ENCODE measurements at places on chromosomes 16 and 17.

- DNase-seq: no peak
These were observed 72.0 kb upstream of the KSR1 start for GRCh38 chr17:27384261-27384701.

GRCh38 chr17:38538906-38539305, 66.8 kb downstream of the SRCIN1 start:
- no peak for DNase-seq

- no peak for DNase-seq
These were observed 284.5 kb downstream of the MAF start for GRCh38 chr16:79316004-79316458.

DNA sequence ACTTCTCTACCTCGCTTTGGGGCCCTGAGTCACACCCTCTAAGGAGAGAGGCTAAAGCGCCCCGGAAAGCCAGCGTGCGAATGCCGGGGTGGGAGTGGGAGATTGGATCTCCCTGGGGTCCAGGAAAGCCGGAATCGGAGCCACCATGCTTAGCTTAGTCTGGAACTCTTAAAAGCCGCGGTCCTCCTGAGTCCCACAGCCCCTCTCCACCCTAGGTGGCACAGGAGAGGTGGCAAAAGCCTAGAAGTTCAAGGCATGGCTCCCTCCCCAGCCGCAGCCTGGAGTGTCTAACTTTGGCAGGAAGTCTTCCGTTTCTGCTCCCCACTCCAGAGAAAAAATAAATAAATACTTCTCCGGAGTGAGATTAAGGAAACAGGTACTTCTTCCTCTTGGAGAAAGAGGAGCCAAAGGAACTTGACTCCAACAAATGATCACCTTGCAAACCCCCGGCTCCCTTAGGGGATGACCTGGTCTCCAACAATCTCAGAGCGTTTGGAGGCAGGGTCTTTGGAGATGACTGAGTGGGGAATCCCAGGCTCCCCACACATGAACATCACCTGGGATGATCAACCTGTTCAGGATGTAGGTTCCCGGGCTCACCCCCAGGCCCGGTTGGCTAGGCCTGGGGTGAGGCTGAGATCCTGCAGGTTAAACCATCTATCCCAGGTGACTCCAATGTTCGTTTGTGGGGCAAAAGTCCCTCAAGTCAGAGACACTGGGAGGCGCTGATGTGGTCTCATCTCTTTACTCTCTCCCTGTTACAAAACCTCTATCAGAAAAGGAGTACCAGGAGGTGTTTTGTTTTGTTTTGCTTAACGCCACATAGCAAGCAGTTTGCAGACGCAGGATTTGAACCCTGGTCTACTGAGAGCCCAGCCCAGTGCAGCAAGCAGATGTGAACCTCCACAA, 2.9 kb downstream of the CIITA start:
- DNase-seq: no peak

DNA sequence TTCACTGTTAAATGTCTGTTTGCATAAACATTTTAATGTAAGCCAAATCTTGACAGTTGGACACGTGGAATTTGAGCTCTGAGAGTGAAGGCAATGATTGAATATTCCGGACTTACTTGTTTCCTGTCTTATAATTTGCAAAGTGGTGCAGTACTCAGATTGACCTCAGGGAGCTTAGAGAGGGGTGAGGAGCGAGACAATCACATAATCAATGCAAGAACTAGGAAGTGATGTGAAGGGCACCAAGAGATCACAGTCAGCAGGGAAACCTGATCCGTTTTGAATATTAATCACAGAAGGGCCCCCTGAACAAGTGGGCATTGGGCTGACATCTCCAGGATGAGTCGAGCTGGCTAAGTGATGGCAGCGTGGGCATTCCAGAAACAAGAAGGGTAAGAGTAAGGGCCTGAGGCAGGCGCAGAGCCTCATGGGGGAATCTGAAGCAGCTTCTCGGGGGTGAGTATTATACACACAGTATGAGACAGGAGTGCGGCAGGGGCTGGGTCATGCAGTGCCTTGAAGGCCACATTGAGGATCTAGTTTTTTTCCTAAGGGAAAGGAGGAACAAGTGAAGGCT, 26.1 kb downstream of the TEX2 start:
- no peak for DNase-seq

DNA sequence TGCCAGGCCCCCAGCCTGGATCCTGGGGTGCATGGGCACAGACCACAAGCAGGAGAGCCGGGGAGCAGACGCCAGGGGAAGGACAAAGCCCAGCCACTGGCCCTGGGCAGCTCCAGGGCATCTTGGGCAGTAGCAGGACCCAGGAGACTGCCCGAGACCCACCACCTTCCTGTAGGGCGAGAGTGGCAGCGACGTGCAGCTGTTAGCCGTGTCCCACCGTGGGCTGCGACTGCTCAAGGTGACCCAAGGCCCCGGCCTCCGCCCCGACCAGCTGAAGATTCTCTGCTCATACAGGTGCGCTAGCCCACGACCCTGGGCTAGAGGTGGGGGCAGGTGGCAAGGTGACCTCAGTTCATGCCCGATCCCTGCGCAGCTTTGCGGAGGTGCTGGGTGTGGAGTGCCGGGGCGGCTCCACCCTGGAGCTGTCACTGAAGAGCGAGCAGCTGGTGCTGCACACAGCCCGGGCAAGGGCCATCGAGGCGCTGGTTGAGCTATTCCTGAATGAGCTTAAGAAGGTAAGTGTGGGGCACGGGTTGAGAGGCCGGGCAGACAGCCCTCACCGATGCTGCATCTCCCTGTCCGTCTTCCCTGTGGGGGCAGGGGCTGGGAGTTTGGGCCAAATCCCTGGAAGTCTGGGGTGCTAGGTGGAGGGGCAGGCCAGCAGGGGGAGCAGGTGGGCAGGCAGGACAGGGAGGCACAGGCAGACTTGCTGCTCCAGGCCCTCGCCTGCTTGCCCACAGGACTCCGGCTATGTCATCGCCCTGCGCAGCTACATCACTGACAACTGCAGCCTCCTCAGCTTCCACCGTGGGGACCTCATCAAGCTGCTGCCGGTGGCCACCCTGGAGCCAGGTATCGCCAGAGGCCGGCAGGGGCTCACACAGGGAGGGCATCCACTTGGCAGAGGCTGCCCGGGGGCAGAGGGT, 13.5 kb upstream of the SMIM5 start:
- DNase-seq: no peak

DNA sequence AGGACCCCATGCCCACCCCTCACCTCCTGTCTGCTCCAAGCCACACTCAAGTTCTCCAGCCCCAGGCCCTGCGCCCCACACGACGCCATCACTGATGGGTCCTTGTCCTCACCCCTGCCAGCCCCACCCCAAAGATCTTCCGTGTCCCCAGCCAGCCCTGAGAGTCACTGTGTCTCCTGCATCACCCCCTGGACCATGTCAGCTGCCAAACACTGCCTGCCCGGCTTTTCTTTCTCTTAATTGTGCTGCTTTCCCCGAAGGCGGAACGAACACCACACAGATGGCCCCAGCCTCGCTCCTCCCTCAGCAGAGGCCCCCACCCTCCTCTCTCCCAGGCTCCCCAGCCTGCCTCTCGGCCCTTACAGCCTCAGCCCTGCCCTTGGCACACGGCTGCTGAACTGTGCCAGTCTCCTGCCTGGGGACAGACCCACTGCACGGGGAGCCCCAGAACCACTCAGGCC, 4.8 kb upstream of the GAA start:
- DNase-seq: no peak

GRCh38 chr17:14125518-14126137, 56.3 kb downstream of the COX10 start:
- DNase-seq: no peak

DNA sequence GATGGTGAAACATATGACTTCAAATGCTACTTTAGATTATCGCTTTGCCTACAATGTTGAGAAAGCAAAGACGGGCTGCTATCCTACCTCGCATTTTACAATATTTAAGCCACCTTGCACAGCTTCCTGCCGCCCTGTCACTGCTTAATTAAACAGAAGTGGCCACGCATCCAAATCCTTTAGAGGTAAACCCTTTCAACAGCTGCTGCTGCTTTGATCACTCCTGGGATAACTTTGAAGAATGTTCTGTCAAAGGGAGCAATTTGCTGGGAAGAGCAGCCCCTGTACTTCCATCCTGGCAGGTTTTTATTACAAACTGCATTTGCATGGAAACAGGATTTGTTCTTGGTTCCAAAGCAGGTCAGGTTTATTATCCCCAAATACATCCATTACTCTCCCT, 24.2 kb upstream of the SSTR2 start:
- DNase-seq: no peak

DNA sequence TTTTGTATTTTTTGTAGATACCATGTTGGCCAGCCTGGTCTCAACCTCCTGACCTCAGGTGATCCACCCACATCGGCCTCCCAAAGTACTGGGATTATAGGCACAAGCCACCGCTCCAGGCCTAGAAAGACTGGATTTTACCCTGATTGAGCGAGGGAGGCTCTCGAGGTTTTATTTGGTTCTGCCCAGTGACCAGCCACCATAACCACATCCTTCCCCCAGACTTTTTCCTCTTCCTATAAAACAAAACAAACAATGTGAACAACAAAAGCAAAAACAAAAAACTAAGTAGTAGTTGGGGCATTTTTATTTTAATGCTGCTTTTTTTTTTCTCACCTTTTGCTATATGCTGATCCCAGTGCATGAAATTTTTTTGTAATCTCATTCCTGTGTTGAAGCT, 509.6 kb downstream of the MAF start:
- no peak for DNase-seq

- no peak for DNase-seq
These were observed at the start of gene CCDC182 for GRCh38 chr17:57745242-57745641. TSS of gene CCDC182 (minus strand) at chr17:57745299. CDS start at chr17:57745272, 27 bp downstream.

DNA sequence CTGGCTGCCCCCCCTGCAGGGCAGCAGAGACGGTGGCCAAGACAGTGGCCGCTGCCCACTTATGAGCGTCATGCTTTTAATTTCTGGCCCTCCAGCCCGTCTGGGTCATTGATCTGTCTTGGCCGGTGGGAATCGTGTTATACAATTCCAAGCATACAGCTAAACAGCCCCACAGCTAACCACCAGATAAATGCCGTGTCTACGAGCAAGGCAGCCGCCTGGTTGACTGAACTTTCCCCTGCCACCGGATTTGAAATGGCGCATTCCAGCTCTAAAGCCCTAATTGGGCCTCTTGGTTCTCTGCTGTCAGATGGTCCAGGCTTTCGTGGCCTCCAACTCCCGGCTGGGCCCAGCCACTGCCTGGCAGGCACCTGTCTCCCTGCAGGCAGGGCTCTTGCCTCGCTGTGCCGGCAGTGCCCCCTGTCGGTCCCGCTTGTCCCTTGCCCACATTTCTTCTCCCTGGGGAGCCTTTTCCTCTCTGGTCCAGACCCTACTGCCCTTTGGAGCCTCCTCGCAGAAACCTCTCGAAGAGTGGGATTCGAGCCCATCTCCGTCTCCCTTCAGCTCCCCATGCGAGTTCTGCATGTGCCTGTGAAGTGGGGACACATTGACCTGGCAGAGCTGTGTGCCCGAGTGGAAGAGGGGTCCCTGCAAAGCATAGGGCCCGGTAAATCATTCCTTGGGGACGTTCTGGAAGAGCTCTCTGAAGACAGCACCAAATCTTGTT, 1.8 kb upstream of the RBFOX3 start:
- DNase-seq: no peak

- DNase-seq: no peak
These were observed 20.0 kb downstream of the GLG1 start for GRCh38 chr16:74586948-74587347.

- no peak for DNase-seq
These were observed 2.6 kb upstream of the RARA start for GRCh38 chr17:40306395-40306794.

GRCh38 chr17:80429356-80430275, 14.6 kb downstream of the ENDOV start:
- no peak for DNase-seq

- DNase-seq: no peak
These were observed 4.9 kb downstream of the TEX14 start for GRCh38 chr17:58686980-58687379.

- DNase-seq: no peak
These were observed 212.3 kb upstream of the IRX5 start for GRCh38 chr16:54718376-54718775.

GRCh38 chr17:70796757-70797156, 627.4 kb downstream of the KCNJ2 start:
- DNase-seq: no peak

DNA sequence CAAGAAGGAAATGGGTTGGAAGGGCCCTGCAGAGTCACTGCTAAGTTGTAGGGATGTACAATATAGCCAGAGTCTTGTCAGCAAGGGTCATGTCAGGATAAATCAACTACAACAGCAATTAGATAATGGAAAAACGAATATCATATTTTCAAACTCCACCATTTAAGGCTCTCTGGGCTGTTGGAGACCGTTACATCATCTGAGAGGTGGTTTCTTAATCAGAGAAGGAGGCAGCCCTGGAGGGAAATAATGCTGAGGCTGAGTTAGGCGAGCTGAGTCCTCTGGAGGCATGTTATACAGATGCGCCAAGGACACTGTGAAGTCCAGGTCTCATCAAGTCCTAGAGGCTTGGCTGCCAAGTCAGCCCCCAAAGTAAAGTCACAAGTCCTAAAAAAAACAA, 30.3 kb downstream of the LYRM9 start:
- no peak for DNase-seq

GRCh38 chr17:58314706-58315015, 13.9 kb downstream of the TSPOAP1 start:
- DNase-seq: no peak

GRCh38 chr17:39999067-39999466, 16.2 kb upstream of the CSF3 start:
- DNase-seq: no peak

DNA sequence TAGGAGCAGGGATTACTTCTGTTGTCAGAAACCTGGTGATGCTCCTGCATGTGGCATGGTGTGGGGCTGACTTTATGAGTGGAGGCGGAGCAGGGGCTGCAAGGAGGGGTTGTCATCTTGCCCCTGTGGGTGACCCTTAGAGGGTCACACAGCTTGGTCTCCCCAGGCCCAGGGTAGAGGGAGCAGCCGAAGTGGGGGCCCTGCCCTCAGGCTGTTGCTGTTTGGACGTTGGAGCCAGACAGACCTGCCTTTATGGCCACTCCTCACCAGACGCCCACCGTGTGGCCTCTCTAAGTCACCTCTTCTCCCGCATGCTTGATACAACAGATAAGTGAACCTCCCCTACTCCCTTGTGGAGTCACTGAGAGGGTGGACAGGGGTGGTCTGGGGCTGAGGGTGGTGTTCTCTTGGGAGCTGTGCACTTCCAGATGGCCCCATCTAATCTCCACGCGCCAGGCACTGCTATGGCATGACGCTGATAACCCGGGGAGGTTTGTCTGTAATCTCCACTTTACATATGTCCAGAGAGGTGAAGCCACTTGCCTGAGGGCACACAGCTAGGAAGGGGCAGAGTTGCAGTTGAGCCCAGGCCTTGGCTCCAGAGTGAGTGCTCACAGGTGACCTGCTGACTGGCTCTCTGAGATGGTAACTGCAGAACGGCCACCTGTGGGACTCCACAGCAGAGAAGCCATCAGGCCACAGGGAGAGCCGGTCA, 10.0 kb downstream of the MAP2K3 start:
- no peak for DNase-seq

Measured in KG1 (cell line).